ENCODE measurements at places on chromosomes 6 and 20. TPM values are rescaled to one million over a fixed set of nuclear protein-coding genes. Genes with fewer than 3 reads are reported as not detected.

Gene TRIM40
- not detected for total RNA-seq

Gene ADGB
- total RNA-seq = 1.9 TPM

GRCh38 chr20:21125072-21125848 lies 622 bp upstream of the KIZ start:
- H3K4me3 ChIP-seq = peak overlapping the region; percentile 35
- H3K36me3 ChIP-seq = no peaks in the 10 kb centered on the region
- no peaks in the 10 kb centered on the region for H3K4me1 ChIP-seq
- peak; percentile 29 for DNase-seq
- H3K27ac ChIP-seq = peak overlapping the region; percentile 70

Gene PMEPA1
- 51.9 TPM for total RNA-seq

- no peak for DNase-seq
- H3K27ac ChIP-seq = no peak overlapping the region
- no peaks in the 10 kb centered on the region for H3K36me3 ChIP-seq
- no peaks in the 10 kb centered on the region for H3K27me3 ChIP-seq
Measured at GRCh38 chr20:62774762-62775161, 21.5 kb upstream of the MRGBP start.

GRCh38 chr20:1567392-1568162 lies 10.1 kb upstream of the SIRPD start:
- H3K4me3 ChIP-seq = no peak overlapping the region
- H3K36me3 ChIP-seq = no peaks in the 10 kb centered on the region
- no peak overlapping the region for H3K27ac ChIP-seq
- no peaks in the 10 kb centered on the region for H3K4me1 ChIP-seq
- no peaks in the 10 kb centered on the region for H3K27me3 ChIP-seq
- no peak for DNase-seq

Gene MEP1A
- under 0.01 TPM for total RNA-seq

Data from uterus (tissue), 4 donors.